Thoracic aorta (tissue), 2 donors: ENCODE measurements at places on chromosomes 11 and 22. TPM values are rescaled to one million over a fixed set of nuclear protein-coding genes. Genes with fewer than 3 reads are reported as not detected.

DNA sequence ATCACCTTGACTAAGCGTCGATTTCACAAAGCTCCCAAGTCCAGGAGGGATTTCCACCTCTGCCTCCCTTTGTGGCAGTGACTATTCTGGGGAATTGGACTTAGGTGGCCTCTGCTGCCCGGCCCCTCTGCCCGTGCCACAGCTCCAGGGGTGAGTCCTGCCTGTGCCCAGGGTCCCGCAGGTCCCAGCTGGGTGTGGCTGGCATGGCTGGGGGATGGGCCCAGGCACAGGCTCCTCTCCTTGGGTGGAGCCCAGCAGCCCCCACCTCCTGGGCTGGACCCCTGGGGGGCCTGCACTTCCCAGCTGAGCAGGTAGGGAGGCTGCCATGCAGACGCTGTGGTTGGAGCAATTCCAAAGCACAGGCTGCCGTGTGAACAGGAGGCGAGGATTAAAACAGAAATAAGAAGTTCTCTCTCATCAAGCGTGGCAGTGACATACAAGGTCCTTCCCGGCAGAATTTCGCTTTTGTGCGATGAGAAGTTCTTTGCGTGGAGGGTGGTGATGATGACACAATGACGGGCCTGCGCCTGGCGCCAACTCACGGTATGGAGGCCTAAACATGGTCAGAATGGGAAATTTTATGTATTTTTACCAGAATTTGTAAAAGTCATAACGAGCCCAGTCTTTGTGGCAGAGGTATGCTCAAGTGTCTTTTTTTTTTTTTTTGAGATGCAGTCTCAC lies 107.3 kb downstream of the BRD1 start:
- H3K27ac ChIP-seq: no peak overlapping the region
- no peak overlapping the region for H3K4me3 ChIP-seq
- DNase-seq: no peak
- H3K27me3 ChIP-seq: no peaks in the 10 kb centered on the region
- no peaks in the 10 kb centered on the region for H3K4me1 ChIP-seq
- H3K36me3 ChIP-seq: no peaks in the 10 kb centered on the region

- no peaks in the 10 kb centered on the region for H3K27me3 ChIP-seq
- no peak overlapping the region for H3K4me3 ChIP-seq
- no peaks in the 10 kb centered on the region for H3K4me1 ChIP-seq
Measured at GRCh38 chr11:75100314-75100713, 3.6 kb upstream of the OR2AT4 start.

- no peaks in the 10 kb centered on the region for H3K36me3 ChIP-seq
- H3K4me1 ChIP-seq: peaks cover 10% of the 10 kb centered on the region
- H3K27ac ChIP-seq: no peak overlapping the region
Measured at GRCh38 chr11:81772166-81772565, 961.5 kb downstream of the FAM181B start.

DNA sequence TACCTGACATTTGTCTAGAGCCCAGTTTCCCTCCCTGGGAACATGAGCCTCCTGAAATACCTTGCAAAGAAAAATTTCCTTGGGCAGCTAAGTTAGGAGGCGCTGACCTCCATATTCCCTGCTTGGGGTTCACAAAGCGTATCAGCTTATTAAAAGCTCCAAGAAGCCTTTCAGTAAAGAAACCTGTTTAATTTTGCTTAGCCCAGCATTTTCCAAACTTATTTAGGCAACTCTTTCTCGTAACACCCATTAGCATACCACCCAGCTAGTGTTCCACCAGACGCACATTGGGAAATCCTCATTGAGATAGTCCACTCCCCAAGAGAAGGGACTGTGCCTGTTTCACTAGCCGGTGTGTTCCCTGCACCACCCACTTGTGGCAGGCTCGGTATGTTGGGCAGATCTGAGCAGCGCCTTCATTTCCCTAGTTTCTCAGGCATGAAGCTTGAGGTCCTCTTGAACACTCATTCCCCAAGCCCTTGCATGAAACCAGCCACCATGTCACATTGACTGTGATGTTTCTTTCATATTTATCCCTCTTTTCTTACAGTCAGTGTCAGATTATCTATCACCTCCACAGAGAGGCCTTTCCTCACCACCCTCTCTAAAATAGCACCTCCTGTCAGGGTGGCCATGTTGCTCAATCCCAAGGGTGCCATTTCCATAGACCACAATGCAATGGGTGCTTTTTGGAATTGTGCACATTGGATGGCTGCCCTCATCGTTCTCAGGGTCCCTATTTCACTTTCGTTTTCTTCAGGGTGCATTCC lies 12.5 kb upstream of the ELF5 start:
- no peaks in the 10 kb centered on the region for H3K36me3 ChIP-seq
- H3K27ac ChIP-seq: no peak overlapping the region
- H3K27me3 ChIP-seq: no peaks in the 10 kb centered on the region

Gene OR5T3
- not detected for total RNA-seq

Gene ASPHD2
- 1.6 TPM for total RNA-seq
